GOT3 (cell line): ENCODE measurements at places on chromosomes 11 and 22.

DNA sequence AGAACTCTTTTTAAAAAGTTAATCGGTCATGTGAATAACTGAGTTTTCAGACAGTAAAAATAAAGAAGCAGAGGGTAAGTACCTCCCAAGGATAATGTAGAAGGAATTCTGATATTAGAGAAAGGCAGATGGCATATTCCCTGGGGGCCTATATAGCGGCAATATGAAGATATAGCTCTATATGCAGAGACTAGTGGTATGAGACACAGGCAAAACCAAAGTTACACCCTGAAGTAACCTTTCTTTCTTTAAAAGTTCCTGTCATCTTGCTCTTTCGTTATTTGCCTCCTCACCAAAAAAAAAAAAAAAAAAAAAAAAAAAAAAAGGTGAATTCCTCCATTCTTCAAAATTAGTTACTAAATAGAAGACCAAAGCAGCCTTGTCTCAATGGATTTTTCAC is 76.2 kb upstream of the ARHGAP32 start:
- no peak for DNase-seq

DNA sequence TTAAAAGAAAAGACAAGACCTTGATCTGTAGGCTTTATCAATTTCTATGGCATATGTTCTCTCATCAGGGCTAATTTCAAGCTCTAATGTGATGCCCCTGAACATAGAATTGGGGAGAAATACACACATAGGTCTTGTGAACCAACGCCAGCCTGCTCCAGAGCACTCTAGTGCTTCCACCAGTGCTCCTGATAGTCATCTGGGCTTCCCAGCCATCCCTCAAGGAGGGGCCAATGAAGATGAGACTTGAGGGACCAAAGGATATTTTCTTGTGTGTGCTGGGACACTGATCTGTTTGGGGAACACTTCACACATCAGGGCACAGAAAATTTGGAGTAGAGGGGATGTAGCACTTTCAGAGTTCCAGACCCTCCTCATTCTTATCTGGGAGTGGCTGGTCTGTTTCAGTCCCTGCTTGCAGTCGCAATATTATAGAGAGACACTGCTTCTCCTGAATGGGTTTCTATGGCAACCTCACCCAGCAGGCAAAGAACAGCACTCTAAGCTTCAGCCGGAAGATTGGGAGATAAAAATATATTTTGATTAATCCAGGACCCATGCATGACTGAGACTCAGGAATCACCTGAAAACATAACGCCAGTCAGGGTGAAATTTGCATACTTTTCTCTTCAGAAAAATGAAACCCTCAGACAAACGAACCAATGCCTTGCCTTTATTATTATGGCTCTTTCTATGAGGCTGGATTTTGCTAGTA is 28.4 kb upstream of the SCN3B start:
- DNase-seq: no peak

DNA sequence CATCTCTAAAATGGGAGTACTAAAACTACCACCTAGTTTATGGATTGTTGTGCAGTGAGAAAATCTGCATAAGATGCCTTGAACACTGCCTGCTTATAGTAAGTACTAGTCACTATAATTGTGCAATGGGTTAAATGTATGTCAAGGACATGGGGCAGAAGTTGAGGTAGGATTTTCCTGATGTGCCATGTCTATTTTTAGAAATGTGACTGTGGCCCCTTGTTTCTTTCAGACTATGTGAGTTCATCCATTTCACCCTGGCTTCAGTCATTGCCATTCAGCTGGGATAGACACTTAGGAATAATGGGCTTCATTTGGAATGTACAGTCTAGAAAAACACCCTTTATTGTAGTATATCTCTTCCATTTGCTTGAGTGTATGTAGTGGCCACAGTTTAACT is 51.4 kb downstream of the BDNF start:
- DNase-seq: no peak

GRCh38 chr11:34382532-34383276 is 24.9 kb upstream of the ABTB2 start:
- no peak for DNase-seq

- no peak for DNase-seq
Observed at GRCh38 chr11:95358511-95359340, 127.7 kb upstream of the SESN3 start.

DNA sequence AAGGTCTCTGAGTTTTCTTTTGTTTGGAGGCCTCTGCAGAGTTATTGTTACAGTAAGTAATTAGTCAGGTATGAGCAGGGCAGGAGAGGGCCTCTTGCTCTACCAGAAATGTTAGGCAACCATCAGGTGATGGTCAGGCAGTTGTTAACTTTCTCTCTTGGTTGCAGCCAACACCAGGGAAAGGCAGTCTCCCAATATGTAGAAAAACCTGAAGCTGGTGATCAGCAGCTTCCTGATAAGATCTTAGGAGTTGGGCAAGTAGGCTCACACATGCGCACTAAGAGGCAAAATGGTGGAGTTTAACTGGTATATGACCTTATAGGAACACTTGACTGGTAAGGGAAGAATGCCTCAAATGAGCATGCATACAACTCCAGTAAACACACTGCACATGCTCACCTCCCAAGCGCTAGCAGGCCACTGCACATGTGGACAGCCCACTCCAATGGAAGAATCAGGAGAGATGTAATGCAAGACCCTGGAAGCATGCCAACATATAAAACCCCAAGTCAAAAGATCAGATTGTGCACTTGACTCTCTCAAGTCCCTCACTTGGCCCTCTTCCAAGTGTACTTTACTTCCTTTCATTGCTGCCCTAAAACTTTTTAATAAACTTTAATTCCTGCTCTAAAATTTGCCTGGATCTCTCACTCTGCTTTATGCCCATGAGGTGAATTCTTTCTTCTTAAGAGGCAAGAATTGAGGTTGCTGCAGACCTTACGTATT is 23.7 kb upstream of the SLC35F2 start:
- no peak for DNase-seq

GRCh38 chr11:4076774-4077173 is 17.8 kb upstream of the RRM1 start:
- no peak for DNase-seq

GRCh38 chr11:117875382-117876058 is 938 bp downstream of the FXYD6 start:
- DNase-seq: no peak

GRCh38 chr22:25358421-25359170 is 139.2 kb downstream of the CRYBB2 start:
- DNase-seq: no peak

DNA sequence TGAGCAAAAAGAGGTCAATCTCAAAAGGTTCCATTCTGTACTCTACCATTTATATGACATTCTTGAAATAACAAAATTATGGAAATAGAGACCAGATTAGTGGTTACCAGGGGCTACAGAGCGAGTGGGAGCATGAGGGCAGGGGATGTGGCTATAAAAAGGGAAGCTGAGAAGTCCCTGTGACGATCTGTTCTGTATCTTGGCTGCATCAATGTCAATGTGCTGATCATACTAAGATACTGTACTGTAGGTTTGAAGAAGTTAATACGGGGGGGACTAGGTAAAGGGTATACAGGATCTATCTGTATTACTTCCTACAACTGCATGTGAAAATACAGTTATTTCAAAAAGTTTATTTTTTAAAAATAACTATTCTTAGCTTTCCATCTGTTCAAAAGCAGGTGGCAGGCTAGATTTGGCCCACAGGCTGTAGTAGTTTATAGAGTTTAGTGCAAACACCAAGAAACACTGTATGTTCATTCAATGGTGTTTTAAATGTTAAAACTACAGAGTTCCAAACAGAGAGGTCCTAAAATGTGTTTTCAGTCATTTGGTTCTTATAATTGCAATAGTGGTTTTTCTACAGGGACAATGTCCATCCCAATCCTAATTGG is 78.2 kb downstream of the SMCO4 start:
- no peak for DNase-seq

DNA sequence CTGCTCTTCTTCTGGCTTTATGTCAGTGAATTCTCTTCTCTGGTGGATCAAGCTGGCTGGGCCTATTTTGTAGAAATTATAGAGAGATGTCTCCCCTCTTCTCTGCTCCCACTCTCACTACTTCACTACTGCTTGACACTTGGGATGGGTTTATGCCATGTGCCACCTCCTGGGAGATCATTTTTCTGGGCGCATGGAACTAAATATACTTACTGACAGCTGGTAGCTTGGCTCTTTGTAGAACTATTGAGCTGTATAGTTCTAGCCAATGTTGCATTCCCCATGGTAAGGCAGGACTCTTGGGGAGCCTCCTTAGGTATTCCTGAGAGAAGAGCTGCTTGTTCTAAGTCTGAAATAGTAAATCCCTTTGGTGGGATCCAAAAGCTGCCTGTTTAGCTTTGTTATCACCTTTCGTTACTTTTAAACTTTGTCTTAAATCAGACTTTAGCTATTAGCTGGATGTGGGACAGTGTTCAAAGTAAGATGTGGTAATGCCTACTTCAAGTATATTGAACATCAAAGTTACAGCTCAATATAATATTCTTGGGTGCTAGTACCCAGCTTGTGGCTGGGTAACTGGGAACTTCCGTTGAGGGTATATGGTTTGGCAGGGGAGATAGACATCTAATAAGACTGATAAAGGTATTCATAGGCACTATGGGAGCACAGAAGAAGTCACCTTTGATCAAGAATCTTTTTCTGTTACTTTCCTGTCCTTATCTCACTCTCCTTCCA is 87.5 kb upstream of the RRM1 start:
- no peak for DNase-seq

DNA sequence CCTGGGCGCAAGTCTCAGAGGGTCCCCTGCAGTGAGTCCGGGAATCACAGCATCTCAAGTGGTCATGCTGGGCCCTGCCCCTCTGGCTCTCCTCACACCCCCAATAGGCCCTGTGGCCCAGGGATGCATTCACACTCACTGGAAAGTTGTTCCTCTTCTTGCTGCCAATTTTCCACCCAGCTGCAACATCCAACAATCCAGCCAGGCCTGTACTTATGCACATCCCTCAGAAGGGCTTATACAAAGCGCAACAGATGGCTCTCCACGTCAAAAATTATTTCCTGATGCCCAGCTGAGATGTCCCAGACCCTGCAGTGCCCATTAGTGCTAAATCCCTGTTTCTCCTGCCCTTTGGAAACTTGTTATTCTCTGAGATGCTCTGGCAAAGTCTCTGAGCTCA is 407.8 kb upstream of the NARS2 start:
- no peak for DNase-seq

- DNase-seq: no peak
Observed at GRCh38 chr11:27553186-27553585, 46.6 kb upstream of the LIN7C start.

- DNase-seq: no peak
Observed at GRCh38 chr11:11757909-11758308, 83.9 kb upstream of the USP47 start.

DNA sequence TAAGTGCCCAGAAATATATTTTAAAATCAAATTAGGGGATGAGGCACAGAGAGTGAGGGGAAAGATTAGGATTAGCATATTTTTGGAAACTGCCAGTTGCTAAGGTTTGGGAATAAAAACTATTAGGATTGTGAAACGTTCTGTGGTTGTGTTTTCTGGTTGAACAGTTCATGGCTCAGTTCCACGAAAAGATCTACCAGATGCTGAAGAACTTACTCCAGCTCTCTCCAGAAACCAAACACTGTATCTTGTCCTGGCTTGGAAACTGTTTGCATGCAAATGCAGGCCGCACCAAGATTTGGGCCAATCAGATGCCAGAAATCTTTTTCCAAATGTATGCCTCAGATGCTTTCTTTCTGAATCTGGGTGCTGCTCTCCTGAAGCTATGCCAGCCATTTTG is 15.3 kb downstream of the UBE4A start:
- no peak for DNase-seq

DNA sequence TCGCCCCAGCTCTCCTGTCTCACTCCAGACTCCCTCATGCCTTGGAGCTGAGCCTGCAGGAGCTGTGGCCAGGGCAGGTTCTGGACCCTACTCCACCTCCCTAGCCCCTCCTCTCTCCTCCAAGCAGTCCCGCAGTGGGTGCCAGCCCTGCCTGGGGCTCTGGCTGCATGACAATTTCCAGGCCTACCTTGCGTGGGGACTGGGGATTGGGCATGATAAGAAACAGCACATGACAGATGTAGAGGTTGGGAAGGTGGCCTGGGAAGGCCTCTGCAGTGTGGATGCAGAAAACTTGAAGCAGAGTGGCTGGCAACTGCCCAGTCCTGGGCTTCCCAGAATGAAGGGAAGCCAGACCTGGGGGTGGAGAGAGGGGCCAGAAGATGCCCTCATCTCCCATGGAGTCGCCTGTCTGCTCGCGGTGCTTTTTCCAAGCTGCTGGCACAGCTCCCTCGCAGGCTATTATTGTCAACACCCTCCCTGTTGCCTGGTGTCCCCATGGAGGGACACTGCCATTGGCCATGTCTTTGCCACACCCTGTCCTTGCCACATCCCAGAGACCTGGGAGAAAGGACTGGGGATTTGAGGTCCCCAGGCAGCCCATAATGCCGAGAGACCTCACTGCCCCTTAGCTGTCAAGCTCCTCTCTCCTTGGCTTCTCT is 48.9 kb upstream of the CDON start:
- DNase-seq: no peak

- DNase-seq: no peak
Observed at GRCh38 chr11:74754507-74755252, 6.0 kb downstream of the RNF169 start.

- no peak for DNase-seq
Observed at GRCh38 chr11:78371221-78371891, 46.3 kb downstream of the GAB2 start.

DNA sequence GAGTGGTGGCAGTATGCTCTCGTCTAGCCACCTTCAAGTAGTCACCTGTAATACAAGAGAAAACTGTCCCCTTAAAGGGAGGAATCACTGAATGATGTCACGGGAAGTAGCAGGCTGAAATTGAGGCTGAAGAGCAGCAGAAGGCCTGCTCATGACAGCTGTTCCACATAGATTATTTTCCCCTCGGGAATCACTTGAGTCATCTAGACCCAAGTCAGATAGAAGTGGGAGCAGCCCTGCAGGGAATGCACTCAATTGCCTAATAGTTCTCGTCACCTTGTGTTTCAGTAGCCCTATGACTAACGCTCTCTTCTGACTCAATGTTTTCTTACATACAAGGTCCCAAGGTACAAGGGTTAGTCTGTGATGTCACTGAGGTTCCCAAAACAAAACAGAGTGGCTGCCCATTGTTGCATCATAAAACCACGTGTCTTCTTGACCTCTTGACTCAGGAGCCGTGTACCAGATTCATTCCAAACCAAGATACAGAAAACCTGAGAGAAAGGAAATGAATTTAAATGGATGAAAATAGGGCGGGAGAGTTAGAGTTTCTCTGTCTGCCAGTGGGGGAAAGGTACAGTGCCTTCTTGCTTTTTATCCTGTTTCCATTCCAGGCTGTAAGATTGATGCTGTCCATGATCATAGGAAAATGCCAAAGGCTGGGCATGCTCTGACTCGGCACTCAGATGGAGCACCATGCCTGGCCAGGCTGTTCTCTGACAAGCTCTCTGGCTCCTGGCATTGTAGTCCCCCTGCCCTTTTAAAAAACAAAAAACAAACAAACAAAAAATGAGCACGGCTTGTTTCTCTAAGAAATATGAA is 21.6 kb upstream of the C11orf96 start:
- peak; percentile 39 for DNase-seq
